Activated T-cell treated with anti-CD3 and anti-CD28 coated beads for 48 hours (primary cell): ENCODE measurements at places on chromosomes 7 and 10.

GRCh38 chr7:157574120-157574825 is 237.5 kb downstream of the DNAJB6 start:
- no peak for DNase-seq

DNA sequence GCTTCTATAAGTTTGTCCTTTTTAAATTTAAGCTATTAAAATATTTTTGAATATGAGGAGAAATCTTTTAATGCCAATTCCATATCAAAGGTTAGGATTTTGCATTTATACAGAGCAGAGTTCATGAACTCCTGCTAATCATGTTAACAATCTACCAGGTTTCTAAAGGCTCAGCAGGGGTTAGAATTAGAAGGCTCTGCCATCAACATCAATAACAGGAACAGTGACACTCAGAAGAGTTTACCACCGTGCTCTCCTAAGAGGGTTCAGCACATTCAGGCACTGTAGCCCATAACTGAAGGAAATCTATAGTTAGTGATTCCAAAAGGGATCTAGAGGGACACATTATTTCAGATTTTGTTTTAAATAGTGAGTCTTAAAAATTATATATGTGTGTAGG is 100.1 kb downstream of the HOXA1 start:
- DNase-seq: no peak

- DNase-seq: no peak
Measured at GRCh38 chr10:95201736-95202135, 7.7 kb downstream of the ACSM6 start.

GRCh38 chr7:37817996-37818720 is 30.2 kb upstream of the NME8 start:
- no peak for DNase-seq

DNA sequence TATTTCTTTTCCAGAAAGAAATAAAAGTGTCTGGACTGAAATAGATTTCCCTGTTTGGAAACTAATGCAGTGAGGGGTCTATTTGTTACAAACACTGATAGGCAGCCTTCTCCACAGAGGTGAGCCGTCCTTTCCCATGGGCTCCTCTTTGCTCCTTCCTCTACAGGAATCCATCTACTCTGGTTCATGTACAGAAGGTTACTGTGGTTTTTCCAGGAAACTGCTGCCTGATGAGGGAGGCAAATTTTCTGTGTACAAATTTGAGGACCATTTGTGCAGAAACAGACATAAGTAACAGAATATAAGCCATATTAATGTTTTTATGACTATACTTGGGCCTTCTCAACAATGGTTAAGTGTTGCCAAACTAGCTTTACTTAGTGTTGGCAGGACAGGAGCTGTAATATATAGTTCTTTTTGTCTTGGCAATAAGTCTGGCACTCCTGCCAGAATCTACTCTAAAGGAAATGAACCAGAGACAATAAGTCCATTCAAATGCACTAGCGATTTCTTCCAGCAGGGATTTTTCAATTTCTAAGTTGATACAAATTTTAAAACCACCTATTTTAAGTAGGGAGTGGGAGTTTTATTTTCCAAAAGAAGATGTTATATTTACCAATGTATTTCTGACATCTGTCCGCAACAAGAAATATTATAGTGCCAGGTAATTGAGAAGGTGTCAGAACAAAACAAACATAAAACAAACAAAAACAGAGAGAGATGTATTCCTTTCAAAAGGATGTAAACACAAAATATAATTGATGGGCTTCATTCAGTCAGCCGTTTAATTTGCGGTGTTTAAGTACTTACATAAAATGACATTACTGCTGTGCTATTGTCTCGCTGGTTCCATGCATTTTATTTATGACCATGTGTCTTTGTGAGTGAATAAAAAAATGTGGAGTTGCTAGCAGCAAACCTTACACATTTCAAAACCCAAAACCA is 91.0 kb upstream of the NFE2L3 start:
- no peak for DNase-seq

DNA sequence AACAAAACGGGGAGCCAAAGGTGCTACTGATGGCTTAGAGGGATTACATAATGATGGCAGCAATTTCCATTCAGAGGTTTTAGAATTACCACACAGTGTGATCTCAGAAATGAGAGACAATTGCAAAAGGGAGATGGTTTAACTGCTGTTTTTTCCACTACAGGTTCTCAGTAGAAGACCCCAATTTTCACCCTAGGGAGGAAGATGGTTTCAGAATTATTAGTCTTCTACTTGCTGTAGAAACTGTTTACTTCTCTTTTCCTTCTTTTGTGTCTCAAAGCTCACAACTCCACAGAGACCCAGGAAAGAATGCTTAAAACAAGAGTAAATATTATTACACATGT is 226.5 kb downstream of the INHBA start:
- DNase-seq: no peak

GRCh38 chr7:78099715-78100394 is 301.3 kb downstream of the PHTF2 start:
- DNase-seq: no peak

- no peak for DNase-seq
Measured at GRCh38 chr7:132154248-132154647, 422.0 kb downstream of the PLXNA4 start.

GRCh38 chr7:123581162-123581459 is 20.5 kb upstream of the ASB15 start:
- no peak for DNase-seq

- DNase-seq: no peak
Measured at GRCh38 chr7:68456469-68456868, 1141.8 kb upstream of the AUTS2 start.

DNA sequence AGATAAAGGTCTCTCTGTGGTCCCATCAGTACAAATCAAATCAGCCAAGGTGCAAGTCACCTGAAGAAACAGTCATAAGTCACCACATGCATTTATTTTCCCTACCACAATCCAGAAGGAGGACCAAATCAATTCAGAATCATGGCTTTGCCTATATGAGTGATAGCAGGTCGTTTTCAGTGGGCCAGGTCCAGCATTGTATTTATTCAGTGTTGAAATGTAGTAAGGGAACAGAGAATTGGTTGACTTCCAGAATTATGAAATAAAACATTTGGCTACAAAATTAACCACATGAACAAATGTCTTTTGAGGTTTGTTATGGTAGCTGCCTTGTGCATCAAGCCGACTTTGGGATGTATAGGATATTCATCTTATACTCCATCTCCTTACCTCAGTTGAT is 88.4 kb downstream of the POLR1F start:
- DNase-seq: no peak

DNA sequence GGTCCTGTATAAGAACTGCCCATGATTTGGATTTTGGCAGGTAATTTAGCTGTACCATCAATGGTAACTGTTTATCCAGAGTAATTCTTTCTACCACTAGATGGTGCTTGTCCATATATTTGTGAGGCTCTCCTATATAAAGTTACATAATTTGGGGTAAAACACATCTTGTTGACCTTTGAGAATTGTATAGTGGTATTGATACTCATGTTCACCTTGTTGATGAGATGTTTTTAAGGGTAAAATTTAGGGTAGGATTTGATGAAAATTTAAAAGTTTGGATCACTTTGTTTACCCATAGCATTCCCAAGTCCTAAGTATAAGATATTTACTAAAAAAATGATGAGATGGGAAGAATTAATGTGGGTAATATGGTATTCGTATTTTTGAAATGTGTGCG is 31.6 kb downstream of the ST7 start:
- no peak for DNase-seq

- DNase-seq: no peak
Measured at GRCh38 chr10:62258926-62259325, 9.7 kb downstream of the RTKN2 start.

DNA sequence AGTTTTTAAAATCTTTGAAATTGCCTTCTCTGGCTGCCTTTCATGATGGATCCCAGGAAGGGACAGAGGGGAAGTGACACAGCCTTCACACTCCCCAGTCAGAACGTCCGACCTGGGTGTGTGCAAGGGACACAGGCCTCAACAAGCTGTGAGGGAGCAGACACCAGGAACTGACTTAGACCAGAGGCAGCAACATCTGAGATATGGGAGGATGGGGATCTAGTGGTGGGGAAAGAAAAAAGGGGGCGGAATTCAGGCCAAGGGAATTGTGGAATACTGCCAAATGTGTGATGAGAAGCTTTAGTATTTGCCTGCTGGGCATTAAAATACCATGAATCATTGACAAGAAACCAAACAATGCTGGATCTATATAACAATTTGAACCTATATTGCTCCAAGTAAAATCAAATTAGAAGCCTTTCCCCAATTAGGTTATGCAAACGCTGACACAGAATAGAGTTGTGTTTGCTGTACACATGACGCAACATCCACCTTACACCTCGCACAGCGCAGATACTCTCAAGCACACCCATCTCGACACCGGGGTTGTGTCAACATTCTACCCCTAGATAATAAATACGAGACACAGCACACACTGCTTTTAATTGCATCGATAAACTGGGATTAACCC is 17.2 kb upstream of the MNX1 start:
- DNase-seq: no peak
